Posterior cingulate gyrus (tissue), 11 donors: ENCODE measurements at places on chromosomes 1 and 21.

- DNase-seq, result no peak
Measured at GRCh38 chr1:69946935-69947334, 258.4 kb downstream of the LRRC40 start.

DNA sequence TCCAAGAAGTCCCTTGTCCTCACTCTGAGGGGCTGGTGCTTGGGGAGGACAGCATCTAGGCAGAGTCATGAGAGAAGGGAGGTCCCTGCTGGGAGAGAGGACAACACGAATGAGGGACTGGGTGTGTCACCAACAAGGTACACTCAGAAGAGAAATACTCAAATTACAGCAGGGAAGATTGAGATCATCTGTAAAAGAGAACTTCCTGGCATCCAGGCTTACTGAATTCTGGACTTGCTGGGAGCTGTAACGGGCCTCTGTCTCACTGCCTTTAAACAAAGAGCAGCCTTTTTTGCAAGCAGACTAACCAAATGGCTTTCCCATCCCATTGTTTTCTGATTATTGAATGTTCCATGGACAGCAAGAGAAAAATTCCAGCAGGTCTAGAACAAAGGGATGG lies 195.7 kb upstream of the RAB4A start:
- no peak for DNase-seq

GRCh38 chr1:221715321-221716169 lies 26.3 kb downstream of the DUSP10 start:
- no peak for DNase-seq

- DNase-seq, result no peak
Measured at GRCh38 chr1:43129426-43129825, 42.7 kb downstream of the EBNA1BP2 start.

GRCh38 chr1:208173749-208174148 lies 70.4 kb downstream of the PLXNA2 start:
- DNase-seq, result no peak

DNA sequence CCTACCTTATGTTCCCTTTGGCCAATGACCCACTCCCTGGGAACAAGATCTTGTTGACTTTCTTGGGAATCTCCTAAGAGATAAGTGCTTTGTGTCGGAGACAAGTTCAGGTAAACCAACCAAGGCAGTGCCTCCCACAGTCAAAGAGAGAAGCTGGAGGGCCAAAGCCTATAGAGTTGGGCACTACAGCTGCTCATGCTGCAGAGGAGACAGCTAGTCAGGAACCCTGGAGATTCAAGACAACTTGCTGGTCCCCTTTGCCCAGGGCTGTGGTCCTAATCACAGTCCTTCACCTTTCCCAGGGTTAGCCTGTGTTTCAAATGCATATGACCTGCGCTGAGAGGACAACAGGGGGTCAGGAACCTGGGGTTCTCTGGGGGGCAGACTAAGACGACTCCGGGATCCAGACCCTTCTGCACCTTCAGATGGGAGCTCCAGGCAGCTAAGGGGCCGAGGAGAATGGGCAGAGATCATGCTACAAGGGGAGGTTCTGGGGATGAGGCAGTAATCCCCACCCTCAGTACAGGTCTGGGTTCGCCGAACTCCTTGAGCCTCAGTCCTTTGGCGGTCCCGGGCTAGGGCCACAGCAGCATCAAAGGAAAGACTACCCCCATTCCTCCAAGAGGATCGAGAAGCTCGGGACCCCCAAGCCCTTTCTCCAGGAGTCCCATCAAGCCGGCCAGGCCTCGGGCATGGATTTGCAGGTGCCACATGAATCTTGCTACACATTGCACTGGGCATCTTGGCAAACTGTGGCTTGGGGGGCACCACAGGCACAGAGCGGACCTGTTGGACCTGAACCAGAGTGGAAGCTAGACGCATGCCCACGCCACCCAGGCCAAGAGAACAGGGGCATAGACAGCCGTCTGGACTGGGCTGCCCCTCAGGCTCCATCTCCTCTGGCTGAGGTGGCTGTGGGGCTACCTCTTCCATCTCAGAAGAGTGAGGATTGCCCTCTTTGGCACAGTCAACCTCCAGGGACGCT lies 2.0 kb upstream of the USF1 start:
- DNase-seq, result no peak

GRCh38 chr1:211566431-211567025 lies 12.4 kb downstream of the SLC30A1 start:
- no peak for DNase-seq

DNA sequence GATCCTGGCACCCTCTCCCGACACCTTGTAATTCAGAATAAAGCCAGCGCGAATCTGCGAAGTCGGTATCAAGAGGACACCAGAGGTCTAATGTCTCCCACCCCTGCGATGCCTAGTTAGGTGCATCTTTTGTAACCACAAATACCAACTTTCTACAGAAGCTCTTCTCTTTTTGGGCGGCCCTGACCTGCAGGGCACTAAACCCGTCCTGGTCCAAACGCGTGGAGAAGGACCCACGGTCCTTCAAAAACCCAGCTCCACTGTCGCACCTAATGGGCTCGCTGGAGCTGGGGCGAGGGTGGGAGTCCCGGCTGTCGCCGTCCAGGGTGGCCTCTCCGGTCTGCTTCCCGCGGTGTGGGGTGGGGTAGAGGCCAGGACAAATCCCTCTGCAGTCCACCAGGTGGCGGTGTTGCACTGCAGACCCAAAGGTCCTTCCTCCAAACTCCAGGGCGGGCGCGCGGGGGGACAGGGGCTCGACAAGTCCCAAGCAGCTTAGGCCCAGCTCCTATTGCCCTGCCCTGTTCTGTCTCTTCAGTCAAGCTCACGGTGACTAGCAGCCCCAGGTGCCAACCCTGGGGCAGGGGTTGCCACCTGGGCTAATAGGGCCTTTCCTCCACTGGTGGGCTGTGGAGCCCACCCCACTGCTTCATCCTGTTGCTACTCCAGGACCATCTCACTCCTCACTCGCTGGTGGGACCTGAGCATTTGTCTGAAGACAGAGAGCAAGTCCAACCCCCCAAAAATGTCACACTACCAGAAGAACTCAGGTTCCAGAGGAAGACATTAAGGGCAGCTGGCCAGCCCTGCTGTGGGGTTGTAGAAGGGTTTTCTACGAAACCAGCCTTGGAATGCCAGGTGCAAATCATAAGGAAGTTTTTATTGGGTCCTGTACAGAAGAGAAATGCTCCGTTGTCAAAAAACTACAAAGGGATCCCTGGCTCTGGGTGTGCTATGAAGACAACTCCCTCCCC lies 2.8 kb downstream of the HES3 start:
- peak; percentile 94 for DNase-seq

DNA sequence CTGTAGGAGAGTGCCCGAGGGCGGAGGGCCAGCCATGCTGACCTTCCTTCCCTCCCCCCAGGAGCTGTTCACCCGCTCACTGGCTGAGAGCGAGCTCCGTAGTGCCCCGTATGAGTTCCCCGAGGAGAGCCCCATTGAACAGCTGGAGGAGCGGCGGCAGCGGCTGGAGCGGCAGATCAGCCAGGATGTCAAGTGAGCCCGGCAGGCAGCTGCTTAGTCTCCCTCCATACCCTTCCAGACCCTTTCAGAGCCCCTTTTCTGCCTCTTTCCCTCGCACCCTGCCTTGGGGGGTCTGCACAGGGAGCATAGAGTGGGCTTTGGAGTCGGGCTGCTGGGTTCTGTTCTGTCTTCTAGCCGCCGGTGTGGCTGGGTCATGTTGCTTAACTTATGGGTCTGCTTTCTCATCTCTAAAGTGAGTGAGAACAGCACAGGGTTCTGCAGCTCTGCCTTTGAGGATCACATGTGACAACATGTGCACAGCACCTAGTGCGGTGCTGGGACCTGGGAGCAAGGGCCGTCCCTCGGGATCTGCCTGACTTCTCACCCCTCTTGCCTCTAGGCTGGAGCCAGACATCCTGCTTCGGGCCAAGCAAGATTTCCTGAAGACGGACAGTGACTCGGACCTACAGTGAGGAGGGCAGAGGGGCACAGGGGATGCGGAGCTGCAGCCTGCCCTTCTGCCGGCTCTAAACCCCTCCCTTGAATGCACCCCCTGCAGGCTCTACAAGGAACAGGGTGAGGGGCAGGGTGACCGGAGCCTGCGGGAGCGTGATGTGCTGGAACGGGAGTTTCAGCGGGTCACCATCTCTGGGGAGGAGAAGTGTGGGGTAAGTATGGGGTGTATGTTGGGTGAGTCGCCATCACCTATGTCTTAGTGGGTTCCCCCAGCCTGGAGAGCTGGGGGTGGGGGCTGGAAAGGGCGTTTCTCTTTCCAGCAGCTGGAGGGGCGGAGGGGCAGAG lies 6.2 kb downstream of the AMPD2 start:
- no peak for DNase-seq

GRCh38 chr1:23930270-23930669 lies 17.1 kb upstream of the CNR2 start:
- no peak for DNase-seq

GRCh38 chr1:61568460-61569302 lies 156.3 kb downstream of the TM2D1 start:
- no peak for DNase-seq

DNA sequence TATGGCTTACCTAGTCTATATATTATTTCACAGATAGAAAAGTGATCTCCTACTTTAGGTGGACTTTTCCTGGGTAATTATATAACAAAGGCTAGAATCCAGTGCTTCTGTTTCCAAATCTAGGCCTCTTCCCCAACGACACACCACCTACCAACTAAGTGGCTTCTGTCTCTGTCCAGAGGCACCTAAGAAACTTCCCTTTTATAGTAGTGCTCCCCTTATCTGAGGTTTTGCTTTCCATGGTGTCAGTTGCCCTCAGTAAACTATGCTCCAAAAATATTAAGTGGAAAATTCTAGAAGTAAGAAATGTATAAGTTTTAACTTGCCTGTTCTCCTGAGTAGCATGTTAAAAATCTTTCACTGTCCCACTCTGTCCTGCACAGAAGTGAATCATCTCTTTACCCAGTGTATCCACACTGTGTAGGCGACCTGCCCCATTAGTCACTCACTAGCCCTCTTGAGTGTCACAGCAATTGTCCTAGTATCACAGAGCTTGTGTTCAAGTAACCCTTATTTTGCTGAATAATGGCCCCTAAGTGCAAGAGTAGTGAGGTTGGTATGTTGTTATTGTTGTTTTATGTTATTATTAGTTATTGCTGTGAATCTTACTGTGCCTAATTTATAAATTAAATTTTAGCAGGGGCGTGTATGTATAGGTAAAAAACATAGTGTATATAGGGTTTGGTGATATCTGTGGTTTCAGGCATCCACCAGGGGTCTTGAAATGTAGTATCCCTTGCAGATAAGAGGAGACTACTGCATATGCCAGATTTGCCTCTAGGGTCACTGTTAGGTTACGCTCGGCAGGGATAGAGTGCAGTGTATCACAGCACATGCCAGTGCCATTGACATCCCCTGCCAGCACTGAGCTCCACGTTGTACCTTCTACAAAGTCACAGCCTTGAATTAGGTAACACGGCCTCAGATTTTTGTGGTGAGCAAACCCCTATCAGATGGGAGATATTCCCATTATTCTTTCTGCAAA lies 14.7 kb upstream of the CD53 start:
- no peak for DNase-seq

DNA sequence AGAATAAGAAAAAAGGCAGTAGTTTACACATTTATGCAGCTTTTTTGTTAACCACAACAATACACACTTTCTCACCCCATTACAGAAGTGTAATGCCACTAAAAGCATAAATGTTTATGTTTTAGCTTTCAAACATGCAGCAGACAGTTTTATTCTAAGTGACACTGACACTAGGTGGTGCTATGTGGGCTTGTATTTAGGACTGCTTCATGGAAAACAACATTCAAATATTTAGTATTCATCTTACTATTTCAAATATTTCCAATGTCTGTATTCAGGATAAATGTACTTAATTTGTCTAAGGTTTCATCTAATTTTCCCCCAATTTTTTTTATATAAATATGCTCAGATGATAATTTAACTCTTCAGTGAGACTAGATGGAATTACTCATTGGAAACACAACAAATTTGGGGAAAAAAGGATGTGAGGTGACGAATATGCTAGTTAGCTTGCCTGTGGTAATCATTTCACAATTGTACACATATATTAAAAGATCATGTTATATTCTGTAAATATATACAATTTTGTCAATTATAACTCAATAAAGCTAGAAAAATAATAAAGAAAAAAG lies 71.4 kb downstream of the USP1 start:
- no peak for DNase-seq

- no peak for DNase-seq
Measured at GRCh38 chr21:44762221-44763049, 39.2 kb downstream of the UBE2G2 start.

DNA sequence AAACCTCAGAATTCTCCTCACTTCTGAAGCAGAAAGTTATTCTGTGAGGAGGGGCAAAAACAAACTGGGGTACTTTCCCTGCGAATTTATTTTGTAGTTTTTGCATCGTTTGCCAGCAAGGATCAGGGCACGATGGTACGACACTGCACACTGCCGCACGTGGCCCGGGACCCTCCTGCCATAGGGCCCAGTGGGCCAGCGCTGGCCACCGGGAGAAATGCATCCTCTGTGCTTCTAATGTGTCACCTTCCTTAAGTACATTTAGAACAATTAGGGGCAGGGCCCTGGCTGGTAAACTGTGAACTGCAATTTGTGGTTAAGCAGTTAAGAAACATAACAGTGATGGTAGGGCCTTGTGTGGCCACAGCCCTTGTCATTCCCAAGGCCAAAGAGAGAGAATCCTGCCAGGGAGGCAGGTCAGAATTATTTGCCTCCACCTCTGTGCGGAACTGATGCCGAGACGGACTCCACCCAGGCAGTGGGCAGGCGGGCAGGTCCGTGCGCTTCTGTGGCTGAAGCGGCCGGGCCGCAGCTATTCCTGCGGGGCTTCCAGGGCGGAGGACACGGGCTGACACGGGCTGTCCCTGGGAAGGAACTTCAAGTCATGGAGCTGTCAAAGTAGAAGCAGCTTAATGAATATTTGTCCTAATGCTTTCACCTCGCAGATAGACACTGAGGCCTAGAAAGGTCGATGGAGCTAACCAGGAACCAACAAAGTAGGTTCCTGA lies 12.5 kb downstream of the GPR137B start:
- no peak for DNase-seq
